Activated T-cell treated with anti-CD3 and anti-CD28 coated beads, Interleukin-2, amount 50 U/mL, for 24 hours (primary cell): ENCODE measurements at places on chromosomes 2 and 18.

DNA sequence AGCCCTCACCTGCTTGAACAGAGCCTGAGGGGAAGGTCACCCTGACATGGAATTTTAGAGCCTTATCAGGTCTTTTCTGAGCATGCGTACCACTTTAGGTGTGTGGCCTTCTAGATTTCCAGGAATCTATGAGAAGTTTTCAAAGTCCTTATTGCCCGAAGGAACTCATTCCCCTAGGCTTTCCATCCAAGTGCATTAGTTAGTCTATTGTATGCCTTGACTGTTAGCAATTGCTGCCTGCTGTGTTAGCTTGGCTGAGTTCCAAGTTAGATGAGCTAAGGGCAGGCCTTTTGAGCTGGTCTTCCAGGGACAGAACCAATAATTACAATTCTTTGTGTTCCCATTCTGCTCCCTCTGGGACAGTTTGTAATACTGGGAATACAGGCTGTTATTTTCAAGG, 30.8 kb upstream of the PUM2 start:
- no peak for DNase-seq

DNA sequence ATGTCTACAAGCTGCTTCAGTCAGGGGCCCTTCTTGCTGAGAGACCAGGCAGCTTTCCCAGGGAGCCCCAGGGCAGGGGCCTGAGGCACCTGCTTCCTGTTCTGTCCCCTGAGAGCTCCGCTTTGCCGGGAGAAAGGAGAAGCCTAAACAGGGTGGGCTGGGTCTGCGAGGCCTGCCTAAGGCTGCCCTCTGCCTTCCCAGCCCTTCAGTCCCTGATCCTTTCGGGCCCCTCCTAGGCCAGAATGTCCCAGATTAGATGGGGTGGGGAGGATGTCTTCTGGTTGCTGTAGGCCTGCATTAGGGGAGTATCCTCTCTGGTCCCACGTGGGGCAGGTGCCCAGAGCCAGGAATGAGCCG, 72.4 kb downstream of the TGOLN2 start:
- DNase-seq, result no peak

DNA sequence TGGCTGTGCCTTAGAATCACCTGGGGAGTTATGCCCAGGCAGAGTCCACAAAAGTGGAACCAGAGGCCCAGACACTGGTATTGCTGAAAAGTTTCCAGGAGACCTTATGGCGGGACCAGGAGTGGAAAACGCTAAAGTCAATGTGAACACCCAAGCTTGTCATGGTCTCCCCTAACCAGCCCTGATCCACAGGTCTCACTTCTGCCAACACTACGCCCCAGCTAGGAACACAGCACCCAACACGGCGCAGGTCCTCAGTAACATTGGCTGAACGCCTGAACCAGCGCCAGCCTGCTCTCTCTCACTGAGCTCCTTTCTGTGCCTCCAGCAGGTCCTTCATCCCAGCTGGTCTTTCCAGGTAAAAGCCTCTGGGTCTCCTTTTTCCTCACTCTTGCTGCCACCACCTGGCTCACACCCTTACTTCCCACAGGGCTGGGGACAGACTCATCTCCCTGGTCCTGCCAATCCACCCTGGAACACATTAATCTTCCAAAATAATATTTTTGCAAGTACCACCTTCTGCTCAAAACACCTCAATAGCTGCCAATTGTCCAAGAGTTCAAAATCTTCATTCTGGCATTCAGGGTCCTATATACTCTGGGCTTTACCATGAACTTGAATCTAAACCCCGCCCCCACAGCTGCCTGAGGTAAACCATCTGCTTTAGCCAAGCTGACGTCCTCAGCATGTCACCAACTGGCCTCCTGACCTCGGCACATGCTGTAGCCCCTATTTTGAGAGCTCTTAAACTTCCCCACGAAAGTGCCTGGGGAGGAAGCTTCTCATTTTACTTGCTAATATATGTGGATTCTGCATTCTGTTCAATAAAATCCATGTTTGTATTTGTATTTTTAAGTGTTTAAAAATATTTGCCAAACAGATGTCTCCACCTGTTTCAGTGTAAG, 34.6 kb downstream of the ADCY3 start:
- DNase-seq, result no peak

- no peak for DNase-seq
These were observed 618.6 kb downstream of the ZEB2 start for GRCh38 chr2:143901185-143901842.
